ENCODE measurements at places on chromosomes 3 and 15.

DNA sequence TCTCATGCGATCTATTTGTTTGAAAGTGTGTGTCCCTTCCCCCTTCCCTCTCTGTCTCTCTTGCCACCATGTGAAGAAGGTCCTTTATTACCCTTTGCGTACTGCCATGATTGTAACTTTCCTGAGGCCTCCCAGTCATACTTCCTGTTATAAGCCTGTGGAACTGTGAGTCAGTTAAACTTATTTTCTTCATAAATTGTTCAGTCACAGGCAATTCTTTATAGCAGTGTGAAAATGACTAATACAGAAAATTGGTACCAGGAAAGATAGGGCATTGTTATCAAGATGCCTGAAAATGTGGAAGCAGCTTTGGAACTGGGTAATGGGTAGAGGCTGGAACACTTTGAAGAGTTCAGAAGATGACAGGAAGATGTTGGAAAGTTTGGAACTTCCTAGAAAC is 743.7 kb upstream of the NECTIN3 start:
- DNase-seq, result no peak

DNA sequence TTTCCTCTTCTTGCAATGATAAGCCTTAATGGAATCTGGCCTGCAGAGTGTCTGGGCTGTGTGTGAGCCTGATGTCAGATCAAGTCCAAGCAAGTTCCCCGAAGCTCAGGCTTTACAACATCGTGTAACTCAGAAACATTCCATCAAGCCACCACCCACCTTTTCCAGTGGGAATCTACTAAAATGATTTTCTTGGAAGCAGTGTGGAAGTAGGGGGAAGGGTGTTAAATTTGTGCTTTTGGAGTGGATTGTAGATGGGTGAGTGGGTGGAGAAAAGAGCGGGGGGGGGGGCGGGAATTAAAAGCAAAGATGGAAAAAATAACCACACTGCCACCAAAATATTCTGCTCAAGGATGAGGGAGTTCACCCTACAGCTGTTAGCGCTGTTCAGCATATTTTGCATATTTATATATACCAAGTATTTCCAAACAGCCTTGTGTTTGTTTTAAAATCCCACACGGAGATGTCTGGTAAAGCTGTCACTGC is 53.6 kb downstream of the VGLL3 start:
- DNase-seq, result no peak

DNA sequence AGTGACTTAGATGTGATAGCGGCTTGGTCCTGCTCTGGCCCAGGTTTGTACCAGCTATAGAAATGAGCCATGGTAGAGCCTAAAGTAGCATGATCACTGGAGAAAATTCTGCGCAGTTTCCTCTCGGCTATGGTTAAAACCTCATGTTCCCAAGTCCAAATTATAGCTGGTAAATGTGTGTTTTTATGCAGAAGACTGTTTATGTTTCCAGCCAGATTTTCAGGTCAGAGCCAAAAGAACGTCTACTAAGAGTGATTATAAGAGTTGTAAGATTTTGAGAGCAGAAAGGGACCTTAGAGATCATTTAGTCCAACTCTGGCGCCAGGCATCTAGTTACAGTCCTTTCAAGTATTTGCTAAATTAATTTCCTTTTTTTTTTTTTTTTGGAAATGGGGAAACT is 333.7 kb downstream of the LPP start:
- no peak for DNase-seq

DNA sequence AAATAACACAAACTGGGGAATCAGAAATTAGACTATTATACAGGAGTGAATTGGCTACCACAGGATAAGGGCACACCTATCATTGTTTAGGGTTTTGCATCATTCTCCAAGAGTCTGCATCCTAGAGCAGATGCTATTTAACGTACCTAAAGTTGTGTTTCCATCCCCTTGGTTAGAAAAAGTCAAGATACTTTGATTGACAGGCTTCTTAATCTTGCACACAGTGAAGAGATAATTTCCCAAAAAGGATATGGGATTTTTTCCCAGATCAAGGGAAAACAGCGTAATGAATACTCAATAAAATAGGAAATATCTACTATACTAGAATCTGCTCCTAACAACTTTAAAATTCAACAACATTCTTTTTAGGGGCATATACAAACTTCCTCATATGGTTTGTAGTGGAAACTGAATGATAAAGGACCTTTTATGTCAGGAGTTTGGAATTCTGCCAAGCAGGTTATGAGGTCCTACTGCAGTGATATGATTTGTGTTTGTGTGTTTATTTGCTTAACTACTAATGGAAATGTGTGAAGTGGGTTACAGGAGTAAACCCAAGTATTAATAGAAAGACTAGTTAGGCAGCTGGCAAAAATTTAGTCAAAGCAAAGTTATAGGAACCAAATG is 124.1 kb upstream of the MME start:
- no peak for DNase-seq

GRCh38 chr15:91956026-91956723 is 102.7 kb downstream of the SLCO3A1 start:
- DNase-seq, result no peak

- no peak for DNase-seq
Observed at GRCh38 chr3:127061641-127062040, 78.7 kb downstream of the PLXNA1 start.

DNA sequence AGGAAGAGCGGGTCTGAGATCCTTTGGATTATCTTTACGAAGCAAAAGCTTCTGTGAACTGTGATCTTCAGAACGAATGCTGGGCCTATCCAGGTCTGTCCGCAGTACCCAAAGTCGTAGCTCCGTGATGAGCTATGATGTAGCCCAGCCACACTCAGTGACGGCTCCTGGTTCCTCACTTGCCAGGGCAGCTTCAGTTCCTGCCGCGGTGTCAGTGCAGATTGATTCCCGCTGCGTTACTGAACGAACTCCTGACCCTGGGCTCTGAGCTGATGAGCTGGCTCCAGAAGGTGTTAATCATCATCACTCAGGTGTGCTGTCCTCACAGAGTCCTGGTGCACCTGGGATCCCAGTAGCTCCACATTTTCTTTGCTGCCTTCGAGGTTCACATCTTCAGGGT is 45.0 kb downstream of the TMEM44 start:
- no peak for DNase-seq

DNA sequence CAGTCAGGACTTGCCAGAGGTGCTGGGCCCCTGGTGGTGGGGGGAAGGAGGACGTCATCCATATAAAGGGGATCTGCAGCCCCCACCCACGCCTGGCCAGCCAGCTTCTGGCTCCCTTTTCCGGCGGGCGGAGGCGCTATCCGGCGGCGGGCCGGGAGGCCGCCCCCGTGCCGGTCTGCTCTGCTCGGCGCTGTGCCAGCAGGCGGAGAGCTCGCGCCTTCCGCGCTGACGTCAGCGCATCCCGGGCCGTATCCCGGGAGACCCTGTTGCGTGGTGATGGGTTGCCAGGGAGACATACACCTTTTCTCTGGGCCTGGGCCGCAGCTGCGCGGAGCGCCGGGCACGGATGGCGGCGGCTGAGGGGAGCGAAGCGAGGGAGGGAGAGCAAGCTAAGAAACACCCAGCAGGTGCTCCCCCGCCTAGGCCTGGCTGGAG is 1.1 kb downstream of the FAM131A start:
- DNase-seq, result peak; percentile 73

DNA sequence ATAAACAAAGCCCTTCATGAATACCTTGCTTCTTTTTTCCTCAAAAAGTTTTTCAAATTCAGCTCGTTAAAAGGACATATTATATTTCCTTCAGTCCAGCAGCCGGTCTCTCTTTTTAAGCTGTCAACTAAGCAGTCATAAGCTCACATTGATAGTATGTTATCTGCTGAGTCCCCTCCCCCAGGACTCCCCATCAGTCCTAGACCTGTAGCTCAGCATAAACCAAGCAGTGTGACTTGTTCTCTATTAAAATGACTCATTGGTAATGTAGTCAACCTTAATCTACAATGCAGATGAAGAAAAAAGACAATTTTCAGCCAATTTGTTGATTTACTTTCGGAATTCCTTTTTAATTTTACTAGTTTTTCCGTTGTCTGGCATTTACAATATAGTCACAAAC is 483.8 kb downstream of the MECOM start:
- DNase-seq, result no peak

All from suppressor macrophage (primary cell).